ENCODE measurements at places on chromosomes 4 and X. TPM values are rescaled to one million over a fixed set of nuclear protein-coding genes. Genes with fewer than 3 reads are reported as not detected.

The TRIML2 gene
- total RNA-seq: not detected

The IBSP gene
- total RNA-seq: 0.22 TPM

The CASP6 gene
- 22.7 TPM for total RNA-seq

The PABPC4L gene
- 0.86 TPM for total RNA-seq

The FGA gene
- not detected for total RNA-seq

The ARHGAP4 gene
- total RNA-seq: 1.7 TPM

The BBS7 gene
- 24.2 TPM for total RNA-seq

The DNAAF6 gene
- not detected for total RNA-seq

The P2RY10 gene
- total RNA-seq: not detected

The GPRASP1 gene
- total RNA-seq: 5.0 TPM

The GPR34 gene
- not detected for total RNA-seq

The VEGFC gene
- total RNA-seq: 29.1 TPM

The FDCSP gene
- total RNA-seq: not detected

The TRIML1 gene
- total RNA-seq: not detected

The CITED1 gene
- total RNA-seq: not detected

The XPNPEP2 gene
- 0.11 TPM for total RNA-seq

The FRAS1 gene
- 0.11 TPM for total RNA-seq

The TRIM60 gene
- total RNA-seq: not detected

The CYTL1 gene
- total RNA-seq: 119 TPM

The F11 gene
- not detected for total RNA-seq

The TCEANC gene
- total RNA-seq: 8.3 TPM

The RBM46 gene
- total RNA-seq: under 0.01 TPM

The FAAH2 gene
- total RNA-seq: 0.22 TPM

The ABLIM2 gene
- total RNA-seq: 0.52 TPM
